Naive B cell (primary cell): ENCODE measurements at places on chromosomes 4 and X. TPM values are rescaled to one million over a fixed set of nuclear protein-coding genes. Genes with fewer than 3 reads are reported as not detected.

The DAPP1 gene
- polyA plus RNA-seq: 144 TPM

The RHOXF2 gene
- not detected for polyA plus RNA-seq

The IGSF1 gene
- polyA plus RNA-seq: not detected

DNA sequence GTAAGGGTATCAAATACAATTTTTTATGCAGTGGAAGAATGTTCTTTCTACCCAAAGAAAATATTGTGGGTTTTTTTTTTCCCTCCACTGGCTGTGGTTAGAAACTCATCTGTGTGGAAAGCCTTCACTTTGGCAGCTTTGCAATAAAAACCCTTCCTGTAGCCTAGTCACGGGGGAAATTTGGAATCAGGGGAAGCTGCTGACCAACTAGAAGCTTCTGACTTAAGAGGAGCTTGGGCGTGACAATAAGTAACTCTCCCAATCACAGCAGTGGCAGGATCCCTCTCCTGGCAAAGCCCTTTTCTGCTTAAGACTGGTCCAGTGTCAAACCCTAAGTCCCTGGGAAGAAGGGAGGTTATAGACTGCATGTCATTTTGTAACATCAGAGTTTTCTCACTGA is 87.9 kb downstream of the LRRC66 start:
- no peak for DNase-seq

- no peak for DNase-seq
These were observed 158.9 kb downstream of the ADAMTS3 start for GRCh38 chr4:72410158-72410557.

- no peak for DNase-seq
These were observed 50.6 kb downstream of the PTCHD1 start for GRCh38 chrX:23385242-23385641.

DNA sequence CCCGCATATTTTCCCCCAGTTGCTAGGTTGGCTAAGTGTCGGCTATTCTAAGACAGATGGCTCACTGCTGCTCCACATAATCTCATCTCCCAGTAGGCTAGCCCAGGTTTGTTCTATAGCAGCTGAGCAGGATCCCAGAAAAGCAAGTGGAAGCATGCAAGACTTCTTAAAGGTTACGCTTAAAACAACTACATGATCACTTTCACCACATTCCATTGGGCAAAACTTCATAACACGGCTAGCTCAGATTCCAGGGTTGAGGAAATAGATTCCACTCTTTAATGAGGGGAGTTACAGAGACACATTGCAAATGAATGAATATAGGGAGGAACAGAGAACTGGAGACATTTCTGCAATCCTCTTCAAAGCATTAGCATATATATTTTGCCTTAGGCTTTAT is 12.9 kb upstream of the RAB33B start:
- no peak for DNase-seq

GRCh38 chr4:10722957-10723356 is 38.4 kb upstream of the CLNK start:
- peak; percentile 15 for DNase-seq

DNA sequence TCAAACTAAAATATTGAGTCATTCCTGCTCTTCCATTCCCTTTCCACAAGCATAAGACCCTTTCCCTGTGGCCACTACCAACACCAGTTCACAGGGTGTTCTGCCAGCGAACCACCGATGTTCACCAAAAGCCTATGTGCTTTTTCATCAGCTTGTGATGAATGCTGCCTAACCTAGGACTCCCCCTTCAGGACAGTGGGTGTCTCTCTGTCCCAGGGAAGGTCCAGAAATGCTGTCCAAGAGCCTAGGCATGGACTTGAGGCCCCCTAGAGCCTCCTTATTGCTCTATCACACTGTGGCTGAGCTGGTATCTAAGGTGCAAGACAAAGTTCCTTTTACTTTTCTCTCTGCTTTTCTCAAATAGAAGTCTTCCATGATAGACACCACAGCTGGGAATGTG is 1015.6 kb downstream of the PCDH19 start:
- DNase-seq: no peak

DNA sequence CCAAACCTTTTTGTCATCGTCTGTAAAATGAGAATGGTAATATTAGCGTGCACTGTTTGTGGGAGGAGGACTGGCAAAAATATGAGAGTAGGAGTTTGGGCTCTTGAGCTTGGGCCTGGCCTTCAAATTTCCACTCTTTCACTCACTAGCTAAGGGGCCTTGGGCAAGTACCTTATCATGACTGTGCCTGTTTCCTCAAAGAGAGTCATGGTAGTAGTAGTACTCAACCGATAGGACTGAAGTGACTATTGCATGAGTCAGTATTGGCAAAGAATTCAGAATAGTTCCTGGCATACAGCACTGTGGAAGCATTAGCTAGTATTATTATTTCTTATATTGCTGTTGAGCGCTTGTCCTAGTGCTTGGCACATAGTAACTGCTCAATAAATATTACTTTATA is 16.0 kb upstream of the RBM3 start:
- DNase-seq: no peak
